Germinal center (tissue), 1 donor: ENCODE measurements at places on chromosomes 16 and 17.

- no peak for DNase-seq
These were observed 66.3 kb downstream of the LITAF start for GRCh38 chr16:11520442-11520841.

DNA sequence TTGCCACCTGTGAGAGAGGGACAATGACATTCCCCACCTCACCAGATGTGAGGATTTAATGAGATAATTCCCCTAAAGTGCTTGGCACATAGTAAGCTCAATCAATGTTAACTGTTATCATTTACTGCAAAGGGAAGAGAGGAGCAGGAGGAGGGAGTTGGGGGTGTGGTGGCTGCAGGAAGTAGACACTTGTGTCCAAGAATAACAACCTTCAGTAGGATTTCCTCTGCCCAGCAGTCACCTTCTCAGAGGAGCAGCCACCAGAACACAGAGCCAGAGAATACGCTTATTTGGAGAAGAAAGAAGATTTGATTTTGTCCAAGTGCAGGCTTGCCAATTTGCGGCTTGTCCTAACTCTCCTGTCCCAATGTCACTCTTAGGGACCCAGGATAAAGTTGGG, 10.2 kb downstream of the CBX4 start:
- DNase-seq, result no peak

- DNase-seq, result no peak
These were observed 5.2 kb downstream of the TLCD2 start for GRCh38 chr17:1705004-1705403.

GRCh38 chr16:48003206-48003907, 152.4 kb downstream of the ABCC12 start:
- no peak for DNase-seq

GRCh38 chr16:11094857-11095565, 150.6 kb downstream of the CLEC16A start:
- DNase-seq, result peak; percentile 58

- peak; percentile 66 for DNase-seq
These were observed 10.2 kb downstream of the RNF213 start for GRCh38 chr17:80270836-80271235.

- DNase-seq, result no peak
These were observed 538 bp downstream of the TM4SF5 start for GRCh38 chr17:4772235-4772613.

GRCh38 chr16:77211880-77212740, 12.9 kb downstream of the SYCE1L start:
- peak; percentile 87 for DNase-seq

- DNase-seq, result no peak
These were observed 50.7 kb upstream of the ADCY7 start for GRCh38 chr16:50215680-50216079.

- no peak for DNase-seq
These were observed 45.6 kb downstream of the EMP2 start for GRCh38 chr16:10534748-10535147.

DNA sequence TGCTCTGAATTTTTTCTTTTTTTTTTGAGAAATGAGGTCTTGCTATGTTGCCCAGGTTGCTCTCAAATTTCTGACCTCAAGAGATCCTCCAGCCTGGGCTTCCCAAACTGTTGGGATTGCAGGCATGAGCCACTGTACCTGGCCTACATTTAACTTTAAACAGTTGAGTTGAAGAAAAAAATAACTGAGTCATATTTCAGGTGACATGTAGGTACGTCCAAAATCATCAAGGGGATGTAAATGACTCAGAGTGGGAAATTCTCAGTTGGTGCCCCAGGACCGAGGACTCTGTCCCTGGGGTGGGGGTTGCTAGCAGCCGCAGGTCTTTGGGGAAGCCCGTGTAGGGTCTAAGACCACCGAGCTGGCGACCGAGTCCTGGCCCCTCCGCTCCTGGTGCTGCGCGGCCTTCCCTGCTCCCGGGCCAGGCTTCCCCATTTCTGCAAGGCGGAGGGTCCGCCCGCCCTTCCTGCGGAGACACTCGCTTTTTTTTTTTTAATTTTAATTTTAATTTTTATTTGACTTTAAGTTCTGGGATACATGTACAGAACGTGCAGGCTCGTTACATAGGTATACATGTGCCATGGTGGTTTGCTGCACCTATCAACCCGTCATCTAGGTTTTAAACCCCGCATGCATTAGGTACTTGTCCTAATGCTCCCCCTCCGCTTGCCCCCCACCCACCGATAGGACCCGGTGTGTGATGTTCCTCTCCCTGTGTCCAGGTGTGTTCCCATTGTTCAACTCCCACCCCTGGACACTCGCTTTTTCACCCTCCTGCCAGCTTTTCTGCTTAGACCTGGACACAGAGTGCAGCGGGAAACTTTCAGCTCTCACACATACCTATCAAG, 12.7 kb upstream of the N4BP1 start:
- no peak for DNase-seq

GRCh38 chr17:8087075-8087951, at the start of gene ALOX12B:
ALOX12B (minus strand) TSS chr17:8087716; CDS start chr17:8087442, 274 bp downstream.
- no peak for DNase-seq

DNA sequence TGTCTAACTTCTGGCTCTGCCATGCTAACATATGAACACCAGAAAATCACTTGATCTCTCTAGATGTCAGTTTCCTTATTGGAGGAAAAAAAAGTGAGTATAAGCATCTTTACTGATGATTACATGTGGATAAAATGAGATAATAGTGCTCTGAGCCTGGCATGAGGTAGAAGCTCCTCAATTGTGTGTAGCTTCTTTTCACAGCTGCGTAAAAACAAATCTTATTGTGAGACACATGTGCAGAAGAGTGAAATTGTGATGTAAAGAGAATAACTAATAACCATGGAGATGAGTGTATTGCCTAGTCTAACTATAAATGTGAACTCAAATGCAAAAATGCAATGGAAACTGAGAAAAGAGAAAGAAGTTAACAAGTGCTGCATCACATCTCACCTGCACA, 44.7 kb downstream of the CDH11 start:
- DNase-seq, result no peak

DNA sequence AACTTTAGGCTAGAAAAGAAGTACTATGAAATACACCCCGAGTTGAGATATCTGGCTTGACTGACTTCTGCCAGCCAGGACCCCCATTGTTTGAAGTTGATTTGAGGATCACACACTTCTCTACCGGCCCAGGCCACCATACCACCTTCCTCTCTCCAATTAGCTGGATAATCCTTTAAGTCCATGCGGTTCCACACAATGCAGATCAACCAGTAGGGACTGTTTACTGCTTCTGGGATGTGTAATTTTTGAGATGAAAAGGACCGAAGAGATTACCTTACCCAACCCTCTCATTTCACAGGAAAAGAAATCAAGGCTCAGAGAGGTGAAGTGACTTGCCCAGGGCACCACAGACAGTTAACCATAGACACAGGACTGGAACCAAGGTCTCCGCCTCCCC, 20.5 kb downstream of the ERN1 start:
- DNase-seq, result no peak

DNA sequence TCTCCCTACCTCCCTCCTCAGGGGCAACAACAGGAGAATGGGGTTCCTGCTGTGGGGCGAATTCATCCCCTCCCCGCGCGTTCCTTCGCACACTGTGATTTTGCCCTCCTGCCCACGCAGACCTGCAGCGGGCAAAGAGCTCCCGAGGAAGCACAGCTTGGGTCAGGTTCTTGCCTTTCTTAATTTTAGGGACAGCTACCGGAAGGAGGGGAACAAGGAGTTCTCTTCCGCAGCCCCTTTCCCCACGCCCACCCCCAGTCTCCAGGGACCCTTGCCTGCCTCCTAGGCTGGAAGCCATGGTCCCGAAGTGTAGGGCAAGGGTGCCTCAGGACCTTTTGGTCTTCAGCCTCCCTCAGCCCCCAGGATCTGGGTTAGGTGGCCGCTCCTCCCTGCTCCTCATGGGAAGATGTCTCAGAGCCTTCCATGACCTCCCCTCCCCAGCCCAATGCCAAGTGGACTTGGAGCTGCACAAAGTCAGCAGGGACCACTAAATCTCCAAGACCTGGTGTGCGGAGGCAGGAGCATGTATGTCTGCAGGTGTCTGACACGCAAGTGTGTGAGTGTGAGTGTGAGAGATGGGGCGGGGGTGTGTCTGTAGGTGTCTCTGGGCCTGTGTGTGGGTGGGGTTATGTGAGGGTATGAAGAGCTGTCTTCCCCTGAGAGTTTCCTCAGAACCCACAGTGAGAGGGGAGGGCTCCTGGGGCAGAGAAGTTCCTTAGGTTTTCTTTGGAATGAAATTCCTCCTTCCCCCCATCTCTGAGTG, 5.9 kb upstream of the LASP1NB start:
- no peak for DNase-seq
